IMR-90 (cell line): ENCODE measurements at places on chromosomes 16 and 17. TPM values are rescaled to one million over a fixed set of nuclear protein-coding genes. Genes with fewer than 3 reads are reported as not detected.
A peak's percentile ranks its signal among the peaks of the same experiment; 100 is the strongest.

GRCh38 chr16:66137853-66138252 lies 228.6 kb upstream of the CDH5 start:
- no peak overlapping the region for H3K27ac ChIP-seq
- H3K27me3 ChIP-seq: no peaks in the 10 kb centered on the region
- no peak for DNase-seq
- no peaks in the 10 kb centered on the region for H3K36me3 ChIP-seq

GRCh38 chr17:27206447-27206846 lies 87.5 kb upstream of the WSB1 start:
- no peak overlapping the region for H3K27ac ChIP-seq
- H3K36me3 ChIP-seq: no peaks in the 10 kb centered on the region
- DNase-seq: no peak
- peaks cover 3% of the 10 kb centered on the region; the same call in 1 of the 2 replicates for H3K4me1 ChIP-seq

DNA sequence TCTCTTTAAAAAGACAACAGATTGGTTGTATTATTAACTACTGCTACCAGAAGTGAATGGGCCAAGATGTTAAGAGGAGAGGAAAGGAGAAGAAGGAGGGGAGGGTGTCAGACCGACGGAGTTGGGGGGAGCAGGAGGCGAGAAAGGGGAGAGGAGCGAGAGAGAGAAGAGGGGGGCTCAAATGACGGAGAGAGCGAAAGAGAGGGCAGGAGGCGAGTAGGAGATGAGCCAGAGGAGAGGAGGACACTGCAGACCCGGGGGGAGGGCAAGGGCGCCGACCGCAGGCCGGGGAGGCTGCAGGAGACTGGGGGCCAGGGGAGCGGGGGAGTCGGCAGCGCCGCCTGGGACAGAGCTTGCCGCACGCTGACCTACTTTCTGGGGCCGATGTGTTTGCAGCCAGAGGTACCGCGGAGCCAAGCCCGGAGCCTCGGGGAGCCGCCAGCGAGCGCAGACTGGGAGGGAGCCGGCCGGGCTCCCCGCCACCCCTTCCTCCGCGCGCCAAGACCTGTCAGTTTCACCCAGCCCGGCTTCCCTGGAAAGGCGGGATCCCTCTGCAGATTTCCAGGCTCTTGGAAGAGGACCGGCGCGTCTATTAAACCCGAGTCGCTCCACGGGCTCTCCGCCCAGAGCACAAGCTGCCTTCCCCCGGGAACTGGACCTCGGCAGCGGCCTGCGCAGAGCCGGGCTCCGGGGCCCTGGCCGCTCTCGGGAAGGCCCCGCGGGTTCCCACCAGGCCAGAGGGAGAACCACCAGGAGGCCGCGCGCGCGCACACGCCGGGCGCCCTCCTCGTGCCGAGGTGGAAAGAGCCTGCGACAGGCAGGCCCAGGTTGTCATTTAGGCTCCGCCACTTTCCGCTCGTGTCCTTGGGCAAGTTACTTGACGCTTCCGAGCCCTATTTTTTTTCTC lies 74.6 kb downstream of the CMC2 start:
- H3K36me3 ChIP-seq: no peaks in the 10 kb centered on the region
- H3K27ac ChIP-seq: peak overlapping the region; percentile 36
- DNase-seq: peak; percentile 35

DNA sequence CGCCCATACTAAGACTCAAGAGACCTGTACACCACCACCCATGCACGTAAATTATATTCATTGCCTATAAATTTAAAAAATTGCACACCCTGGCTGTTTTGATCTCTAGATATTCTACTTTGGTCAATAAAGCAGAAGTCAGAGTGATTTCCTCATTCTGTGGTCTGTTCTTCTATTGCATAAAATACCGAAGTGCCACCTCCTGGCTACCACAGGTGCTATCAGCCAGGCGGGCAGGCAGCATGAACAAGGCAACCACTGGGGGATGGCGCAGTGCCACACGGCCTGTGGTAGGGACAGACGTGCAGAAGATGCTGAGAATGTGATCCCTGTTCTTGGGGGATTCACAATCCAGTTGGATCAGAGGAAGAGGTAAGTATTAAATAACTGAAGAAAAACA lies 122.3 kb downstream of the CDK5R1 start:
- no peak for DNase-seq
- H3K27ac ChIP-seq: no peak overlapping the region
- H3K36me3 ChIP-seq: no peaks in the 10 kb centered on the region
- no peaks in the 10 kb centered on the region for H3K4me1 ChIP-seq
- no peak overlapping the region for H3K4me3 ChIP-seq

DNA sequence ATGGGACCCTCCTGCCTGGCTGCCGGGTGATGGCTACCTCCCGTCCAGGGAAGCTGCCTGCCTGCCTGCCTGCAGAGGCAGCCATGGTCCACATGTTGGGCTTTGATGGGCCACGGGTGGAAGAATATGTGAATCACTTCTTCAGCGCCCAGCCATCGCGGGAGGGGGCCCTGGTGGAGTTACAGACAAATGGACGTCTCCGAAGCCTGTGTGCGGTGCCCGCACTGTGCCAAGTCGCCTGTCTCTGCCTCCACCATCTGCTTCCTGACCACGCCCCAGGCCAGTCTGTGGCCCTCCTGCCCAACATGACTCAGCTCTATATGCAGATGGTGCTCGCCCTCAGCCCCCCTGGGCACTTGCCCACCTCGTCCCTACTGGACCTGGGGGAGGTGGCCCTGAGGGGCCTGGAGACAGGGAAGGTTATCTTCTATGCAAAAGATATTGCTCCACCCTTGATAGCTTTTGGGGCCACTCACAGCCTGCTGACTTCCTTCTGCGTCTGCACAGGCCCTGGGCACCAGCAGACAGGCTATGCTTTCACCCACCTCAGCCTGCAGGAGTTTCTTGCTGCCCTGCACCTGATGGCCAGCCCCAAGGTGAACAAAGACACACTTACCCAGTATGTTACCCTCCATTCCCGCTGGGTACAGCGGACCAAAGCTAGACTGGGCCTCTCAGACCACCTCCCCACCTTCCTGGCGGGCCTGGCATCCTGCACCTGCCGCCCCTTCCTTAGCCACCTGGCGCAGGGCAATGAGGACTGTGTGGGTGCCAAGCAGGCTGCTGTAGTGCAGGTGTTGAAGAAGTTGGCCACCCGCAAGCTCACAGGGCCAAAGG lies 36.8 kb downstream of the NLRC5 start:
- H3K4me1 ChIP-seq: 0 out of 2 replicates have a peak, but pooled peaks cover 2% of the 10 kb centered on the region
- no peaks in the 10 kb centered on the region for H3K27me3 ChIP-seq
- H3K4me3 ChIP-seq: no peak overlapping the region
- H3K27ac ChIP-seq: no peak overlapping the region

DNA sequence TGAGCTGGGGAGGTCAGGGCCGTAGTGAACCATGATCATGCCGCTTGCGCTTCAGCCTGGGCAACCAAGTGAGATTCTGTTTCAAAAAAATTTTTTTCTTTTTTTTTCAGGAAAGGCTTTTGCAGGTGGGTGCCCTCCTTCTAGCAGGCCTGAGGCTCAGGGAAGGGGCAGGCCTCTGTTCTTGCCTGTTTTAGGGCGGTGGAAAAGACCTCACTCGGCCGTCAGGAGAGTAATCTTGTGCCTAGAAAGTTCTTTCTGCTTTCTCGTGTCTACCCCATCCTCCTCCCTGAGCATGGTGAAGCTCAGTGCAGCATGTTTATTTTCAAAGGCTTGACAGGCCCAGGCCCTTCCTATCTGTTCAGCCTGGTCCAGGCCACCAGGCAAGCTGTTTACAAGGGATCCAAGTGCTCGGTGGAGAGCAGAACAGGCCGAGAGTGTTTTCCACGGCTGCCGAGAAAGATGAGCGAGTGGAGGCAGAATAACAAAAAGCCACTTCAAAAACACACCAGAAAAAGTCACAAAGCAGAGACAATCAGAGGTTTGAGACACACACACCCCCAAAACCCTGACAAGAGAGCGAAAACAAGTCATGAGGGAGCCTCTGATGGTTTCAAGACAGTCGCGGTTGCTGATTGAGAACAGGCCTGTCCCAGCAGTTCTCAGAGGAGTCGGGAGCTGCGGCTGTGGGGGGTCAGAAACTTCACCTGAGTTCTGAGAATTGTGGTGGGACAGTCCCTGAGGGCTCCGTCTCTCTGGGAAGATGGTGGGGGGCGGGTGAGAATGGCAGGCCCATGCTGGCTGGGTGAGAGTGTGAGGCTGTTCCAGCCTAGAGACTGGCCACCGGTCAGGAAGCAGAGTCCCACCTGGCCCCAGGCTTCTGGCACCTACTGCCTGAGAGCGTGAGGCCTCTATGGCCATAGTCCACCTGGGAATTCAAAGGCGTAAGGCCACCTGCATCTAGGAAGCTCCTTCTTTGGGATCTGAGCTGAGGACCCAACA lies 37.5 kb upstream of the CCR7 start:
- no peaks in the 10 kb centered on the region for H3K36me3 ChIP-seq
- H3K27me3 ChIP-seq: peaks cover 36% of the 10 kb centered on the region
- no peaks in the 10 kb centered on the region; the same call in 1 of the 2 replicates for H3K4me1 ChIP-seq
- DNase-seq: no peak
- no peak overlapping the region for H3K4me3 ChIP-seq

GRCh38 chr16:3131755-3132377 lies 3.0 kb upstream of the ZNF213 start:
- no peak overlapping the region for H3K27ac ChIP-seq
- H3K4me1 ChIP-seq: peaks cover 7% of the 10 kb centered on the region
- peaks cover 11% of the 10 kb centered on the region for H3K36me3 ChIP-seq
- DNase-seq: peak; percentile 35
- no peaks in the 10 kb centered on the region for H3K27me3 ChIP-seq

- H3K36me3 ChIP-seq: no peaks in the 10 kb centered on the region
- peaks cover 5% of the 10 kb centered on the region for H3K4me1 ChIP-seq
- no peak overlapping the region for H3K27ac ChIP-seq
- no peak overlapping the region for H3K4me3 ChIP-seq
- H3K27me3 ChIP-seq: no peaks in the 10 kb centered on the region; the same call in 1 of the 2 replicates
Observed at GRCh38 chr16:19842426-19843157, 42.1 kb downstream of the GPRC5B start.

DNA sequence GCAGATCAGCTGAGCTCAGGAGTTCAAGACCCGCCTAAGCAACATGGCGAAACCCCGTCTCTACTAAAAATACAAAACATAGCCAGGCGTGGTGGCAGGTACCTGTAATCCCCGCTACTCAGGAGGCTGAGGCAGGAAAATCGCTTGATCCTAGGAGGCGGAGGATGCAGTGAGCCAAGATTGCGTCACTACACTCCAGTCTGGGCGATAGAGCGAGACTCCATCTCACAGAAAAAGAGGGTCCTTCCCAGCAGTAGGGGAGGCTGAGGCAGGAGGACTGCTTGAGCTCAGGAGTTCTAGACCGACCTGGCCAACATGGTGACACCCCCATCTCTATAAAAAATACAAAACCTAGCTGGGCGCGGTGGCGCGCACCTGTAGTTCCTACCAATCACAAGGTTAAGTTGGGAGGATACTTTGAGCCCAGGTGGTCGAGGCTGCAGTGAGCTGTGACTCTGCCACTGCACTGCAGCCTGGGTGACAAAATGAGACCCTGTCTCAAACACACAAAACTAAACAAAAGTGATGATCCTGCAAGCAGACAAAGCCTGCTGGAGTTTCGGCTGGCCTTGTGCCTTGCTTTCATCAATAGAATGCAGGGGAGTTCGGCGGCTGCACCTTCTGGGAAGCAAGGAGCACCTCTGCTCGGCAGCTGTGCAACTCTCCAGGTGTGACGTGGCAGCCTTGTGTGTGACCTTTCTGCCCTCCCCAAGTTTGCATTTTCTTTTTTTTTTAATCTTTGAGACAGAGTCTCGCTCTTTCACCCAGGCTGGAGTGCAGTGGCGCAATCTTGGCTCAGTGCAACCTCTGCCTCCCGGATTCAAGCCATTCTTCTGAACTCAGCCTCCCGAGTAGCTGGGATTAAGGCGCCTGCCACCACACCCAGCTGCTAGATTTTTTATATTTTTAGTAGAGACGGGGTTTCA lies 12.4 kb upstream of the YWHAE start:
- no peak overlapping the region for H3K4me3 ChIP-seq
- H3K27me3 ChIP-seq: no peaks in the 10 kb centered on the region
- H3K4me1 ChIP-seq: peaks cover 1% of the 10 kb centered on the region; the same call in 1 of the 2 replicates
- no peak overlapping the region for H3K27ac ChIP-seq
- DNase-seq: no peak

GRCh38 chr17:82783498-82783897 lies 31.6 kb downstream of the TBCD start:
- H3K4me1 ChIP-seq: peaks cover 4% of the 10 kb centered on the region; the same call in 1 of the 2 replicates
- peaks cover 14% of the 10 kb centered on the region for H3K36me3 ChIP-seq
- H3K27me3 ChIP-seq: no peaks in the 10 kb centered on the region

GRCh38 chr16:88290850-88291830 lies 91.6 kb upstream of the ZNF469 start:
- H3K36me3 ChIP-seq: no peaks in the 10 kb centered on the region
- no peak for DNase-seq
- no peak overlapping the region for H3K27ac ChIP-seq
- no peak overlapping the region for H3K4me3 ChIP-seq

- no peaks in the 10 kb centered on the region for H3K27me3 ChIP-seq
- H3K36me3 ChIP-seq: peaks cover 1% of the 10 kb centered on the region; the same call in 1 of the 2 replicates
- no peak overlapping the region for H3K27ac ChIP-seq
- H3K4me3 ChIP-seq: no peak overlapping the region
- H3K4me1 ChIP-seq: peaks cover 7% of the 10 kb centered on the region; the same call in 1 of the 2 replicates
- no peak for DNase-seq
Observed at GRCh38 chr17:4712526-4712925, 2.1 kb downstream of the ARRB2 start.

GRCh38 chr17:74746376-74746775 lies 2.1 kb upstream of the NHERF1 start:
- no peaks in the 10 kb centered on the region; the same call in 1 of the 2 replicates for H3K27me3 ChIP-seq
- no peak overlapping the region for H3K4me3 ChIP-seq
- DNase-seq: no peak
- H3K27ac ChIP-seq: no peak overlapping the region
- H3K36me3 ChIP-seq: no peaks in the 10 kb centered on the region

DNA sequence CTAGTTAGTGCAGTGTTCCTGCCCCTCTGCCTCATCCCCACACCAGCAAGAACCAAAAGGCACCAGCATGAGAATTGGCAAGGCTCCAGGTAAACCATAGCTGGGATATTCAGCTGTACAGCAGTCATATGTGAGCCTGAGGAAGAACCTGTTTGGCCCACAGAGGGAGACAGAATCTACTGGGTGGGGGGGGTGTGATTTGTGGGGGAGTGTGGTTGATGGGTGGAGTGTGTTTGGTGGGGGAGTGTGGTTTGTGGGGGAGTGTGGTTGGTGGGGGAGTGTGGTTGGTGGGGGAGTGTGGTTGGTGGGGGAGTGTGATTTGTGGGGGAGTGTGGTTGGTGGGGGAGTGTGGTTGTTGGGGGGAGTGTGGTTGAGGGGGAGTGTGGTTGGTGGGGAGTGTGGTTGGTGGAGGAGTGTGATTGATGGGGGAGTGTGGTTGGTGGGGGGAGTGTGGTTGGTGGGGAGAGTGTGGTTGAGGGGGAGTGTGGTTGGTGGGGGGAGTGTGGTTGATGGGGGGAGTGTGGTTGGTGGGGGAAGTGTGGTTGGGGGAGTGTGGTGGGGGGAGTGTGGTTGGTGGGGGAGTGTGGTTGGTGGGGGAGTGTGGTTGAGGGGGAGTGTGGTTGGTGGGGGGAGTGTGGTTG lies 19.5 kb downstream of the MINK1 start:
- DNase-seq: peak; percentile 78
- H3K27ac ChIP-seq: peak overlapping the region; percentile 2; the same call in 1 of the 2 replicates
- no peaks in the 10 kb centered on the region for H3K27me3 ChIP-seq
- no peaks in the 10 kb centered on the region; the same call in 1 of the 2 replicates for H3K36me3 ChIP-seq
- peaks cover 19% of the 10 kb centered on the region for H3K4me1 ChIP-seq
- no peak overlapping the region for H3K4me3 ChIP-seq

Gene TBC1D10B
- total RNA-seq: 8.1 and 8.4 TPM in 2 replicates

Gene LDHD
- under 0.01 TPM in 1 of 2 replicates, not detected in the other for total RNA-seq

Gene TM4SF5
- total RNA-seq: not detected in 2 replicates

Gene MT1G
- total RNA-seq: not detected in 2 replicates

Gene IGFBP4
- 257 and 308 TPM in 2 replicates for total RNA-seq

Gene BAHCC1
- 0.36 and 0.83 TPM in 2 replicates for total RNA-seq

Gene WNT9B
- total RNA-seq: not detected in 2 replicates

Gene SMIM36
- not detected in 2 replicates for total RNA-seq

Gene KRT36
- not detected in 2 replicates for total RNA-seq

Gene PIK3R6
- not detected in 2 replicates for total RNA-seq
